Activated CD4-positive, alpha-beta T cell treated with anti-CD3 and anti-CD28 coated beads, Interleukin-2, amount 10 ng/mL, durations not matched to agents 7 days and 5 days (primary cell): ENCODE measurements at places on chromosomes 7 and 10.

DNA sequence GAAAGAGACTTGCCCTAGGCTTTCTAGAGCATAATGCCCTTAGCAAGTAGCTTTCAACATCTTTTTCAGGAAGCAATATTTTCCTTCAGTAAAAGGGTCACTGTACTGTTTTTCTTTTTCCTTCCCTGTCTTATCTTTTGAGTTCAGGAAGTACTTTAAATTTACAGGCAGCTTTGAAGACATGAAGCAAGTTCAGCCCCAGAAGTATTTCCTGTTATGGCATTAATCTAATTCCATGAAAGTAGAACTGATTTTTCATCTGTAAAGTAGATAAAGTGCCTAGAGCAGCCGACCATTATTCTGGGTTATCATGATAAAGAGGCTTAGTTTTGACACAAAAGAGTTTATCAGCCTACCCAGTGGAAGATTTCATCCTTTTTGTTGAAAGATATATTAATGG lies 288.2 kb downstream of the ADK start:
- DNase-seq = no peak

DNA sequence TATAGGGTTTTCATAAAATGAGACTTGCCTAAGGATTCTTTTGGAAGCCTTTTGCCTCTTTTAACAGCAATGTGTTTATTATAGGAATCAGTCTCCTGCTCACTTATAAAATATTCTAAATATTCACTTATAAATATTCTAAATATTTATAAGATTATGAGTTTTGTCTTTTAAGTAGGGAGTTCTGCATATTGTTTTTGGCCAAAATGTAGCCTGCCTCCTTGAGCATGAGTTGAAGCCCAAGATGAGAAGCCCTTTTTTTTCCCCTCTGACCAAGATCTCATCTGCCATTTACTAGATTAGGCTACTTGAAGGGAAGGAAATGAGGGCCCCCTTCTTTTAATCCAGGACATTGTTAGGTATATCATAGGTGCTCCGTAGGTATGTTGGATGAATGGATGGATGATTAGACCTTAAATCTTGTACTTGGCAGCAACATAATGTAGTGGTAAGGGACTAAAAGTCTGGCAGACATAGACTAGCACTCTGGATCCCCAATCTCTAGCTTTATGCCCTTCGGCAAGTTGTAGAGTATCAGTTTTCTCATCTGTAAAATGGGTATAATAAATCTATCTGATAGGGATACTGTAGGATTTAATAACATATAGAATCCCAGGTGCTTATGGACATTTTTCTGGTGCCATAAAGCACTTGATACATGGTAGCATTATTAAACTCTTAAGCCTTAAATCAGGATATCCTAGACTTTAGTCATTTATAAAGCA lies 59.1 kb downstream of the ARID5B start:
- no peak for DNase-seq

DNA sequence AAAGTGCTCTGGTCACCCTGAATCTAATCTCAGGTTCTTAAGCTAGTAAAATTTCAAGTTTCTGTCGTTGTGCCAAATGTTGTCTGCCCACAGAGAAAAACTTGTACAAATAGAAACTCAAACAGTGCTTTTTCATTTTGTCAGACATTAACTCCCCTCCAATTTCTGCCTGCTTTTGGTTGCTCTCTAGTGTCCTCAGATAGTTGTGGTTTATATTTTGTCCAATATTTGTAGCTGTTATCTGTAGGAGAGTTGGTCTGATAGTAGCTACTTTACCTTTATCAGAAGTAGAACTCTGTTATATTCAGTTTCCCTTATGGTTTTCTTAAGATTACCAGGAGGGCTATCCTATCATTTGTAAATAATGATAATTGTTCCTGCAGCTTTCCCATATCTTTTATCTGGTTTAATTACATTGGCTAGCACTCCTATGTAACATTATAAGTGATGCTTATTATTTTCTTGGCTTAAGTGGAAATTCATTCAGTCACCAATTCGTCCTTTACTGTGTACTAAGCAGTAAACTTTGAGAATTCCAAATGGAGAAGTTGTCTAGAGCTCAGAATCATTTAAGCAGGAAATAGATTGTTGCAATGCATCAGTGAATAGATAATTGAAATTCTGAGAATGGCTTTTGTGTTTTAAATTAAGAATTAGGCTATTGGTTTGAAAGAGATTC lies 91.0 kb downstream of the ANKIB1 start:
- no peak for DNase-seq

GRCh38 chr7:7433811-7434210 lies 101.9 kb downstream of the COL28A1 start:
- DNase-seq = no peak

DNA sequence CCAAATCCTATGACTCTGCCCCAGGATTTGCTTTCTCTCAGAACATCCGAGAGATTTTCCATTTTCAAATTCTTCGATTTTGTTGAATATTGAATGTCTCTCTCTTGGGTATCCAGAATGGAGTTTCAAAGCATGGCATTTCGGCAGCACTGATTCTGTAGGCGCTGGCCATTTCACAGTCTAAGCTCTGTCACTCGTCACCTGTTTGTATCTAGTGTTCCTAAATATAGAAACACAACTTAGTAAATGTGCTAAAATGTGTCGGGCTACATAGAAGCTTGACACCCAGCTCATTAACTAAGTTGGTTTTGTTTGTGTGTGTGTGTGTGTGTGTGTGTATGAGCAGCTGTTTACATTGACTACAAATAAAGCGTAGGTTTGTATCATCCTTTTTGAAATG lies 173.5 kb upstream of the FZD1 start:
- DNase-seq = no peak

- no peak for DNase-seq
These were observed 2.3 kb downstream of the ICA1 start for GRCh38 chr7:8259586-8260222.

DNA sequence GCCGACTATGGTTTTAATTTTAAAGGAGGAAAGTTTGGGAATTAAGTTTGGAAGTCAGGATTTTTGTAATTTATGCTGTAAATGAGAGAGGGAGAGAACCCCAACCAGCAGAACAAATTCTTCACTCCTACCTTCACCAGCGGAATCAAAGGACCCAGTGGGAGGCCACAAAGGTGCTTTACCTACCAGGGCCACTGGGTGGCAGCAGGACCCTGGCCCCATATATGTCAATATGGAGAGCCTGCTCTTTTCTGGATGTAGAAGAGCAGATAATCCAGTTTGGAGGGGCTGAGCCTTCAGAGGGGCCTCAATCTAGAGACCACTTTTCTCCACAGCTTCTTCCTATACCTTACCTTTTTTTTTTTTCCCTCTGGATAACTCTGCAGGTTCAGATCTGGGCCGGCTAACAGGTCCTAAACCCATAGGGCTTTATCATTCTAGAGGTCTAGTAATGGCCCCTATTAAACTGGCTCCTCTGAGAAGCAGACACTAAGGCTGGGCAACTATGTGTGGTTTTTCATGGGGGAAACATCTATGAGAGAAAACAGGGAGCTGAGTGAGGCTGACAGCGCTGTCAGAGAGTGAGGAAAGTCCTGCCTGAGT lies 8.5 kb upstream of the SCD start:
- DNase-seq = peak; percentile 83

DNA sequence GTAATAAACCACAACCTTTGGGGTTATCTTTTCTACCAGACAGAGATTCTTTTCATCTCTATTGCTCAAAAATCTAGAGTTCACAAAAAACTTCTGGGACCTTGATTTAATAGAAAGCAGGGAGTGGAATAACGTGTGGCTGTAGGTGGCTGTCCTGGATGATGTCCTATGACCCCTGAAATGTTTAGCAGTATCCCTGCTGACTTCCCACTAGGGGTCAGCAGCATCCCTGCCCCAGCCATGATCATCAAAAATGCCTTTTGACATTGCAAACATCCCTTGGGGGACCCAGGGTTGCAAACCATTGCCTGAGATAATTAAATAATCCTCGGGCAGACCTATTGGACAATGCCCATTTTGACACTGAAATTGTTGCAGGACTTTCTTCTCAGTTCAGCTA lies 177.1 kb downstream of the USP6NL start:
- no peak for DNase-seq

DNA sequence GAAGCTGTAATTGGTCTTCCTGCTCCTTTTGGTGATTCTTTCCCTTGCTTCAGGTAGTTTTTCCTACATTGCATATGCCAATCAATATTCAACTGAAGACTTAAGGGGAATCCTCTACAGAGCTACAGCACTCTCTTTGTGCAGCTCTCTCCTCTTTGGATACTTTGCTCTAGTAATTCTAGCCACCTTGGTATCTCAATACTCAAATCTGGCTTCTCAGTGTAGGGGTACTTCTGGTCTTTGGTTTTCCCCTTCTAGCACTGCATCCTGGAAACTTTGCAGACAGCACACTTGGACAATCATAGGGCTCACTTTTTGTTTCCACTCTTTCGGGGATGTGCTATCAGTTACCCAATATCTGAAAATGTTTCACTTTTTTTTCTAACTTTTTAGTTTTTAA lies 9.9 kb downstream of the PHTF2 start:
- DNase-seq = no peak
